ENCODE measurements at places on chromosomes 6 and 20.

- DNase-seq, result no peak
Observed at GRCh38 chr6:28424163-28424562, 19.1 kb downstream of the ZSCAN23 start.

DNA sequence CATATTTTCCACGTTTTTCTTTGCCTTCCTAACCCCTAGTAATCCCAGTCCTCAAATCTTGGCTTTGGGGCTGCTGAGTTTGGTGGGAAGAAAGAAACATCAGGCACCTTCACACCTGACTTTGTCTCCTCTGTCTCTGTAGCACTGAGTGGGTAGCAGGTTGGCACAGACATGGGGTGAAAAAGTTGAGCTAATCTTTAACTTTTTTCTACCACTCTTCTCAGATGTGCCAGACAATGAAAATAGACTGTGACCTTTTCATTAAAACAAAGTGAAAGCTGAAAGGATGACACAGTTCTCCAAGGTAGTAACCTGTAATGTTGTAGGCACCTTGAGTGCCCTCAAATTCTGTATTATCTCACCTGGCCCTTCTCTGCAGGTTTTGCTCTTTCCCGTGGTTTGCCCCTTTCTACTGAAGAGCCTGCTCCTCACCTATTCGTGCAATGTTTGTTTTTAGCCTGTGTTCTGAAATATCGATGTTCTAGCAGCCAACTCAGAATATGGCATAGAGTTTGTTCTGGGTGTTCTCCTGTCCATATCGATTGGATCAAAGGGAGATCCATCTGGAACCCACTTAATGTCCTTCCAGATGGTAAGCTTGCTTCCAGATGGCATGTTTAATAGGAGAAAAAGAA lies 57.8 kb upstream of the ATXN1 start:
- DNase-seq, result no peak

DNA sequence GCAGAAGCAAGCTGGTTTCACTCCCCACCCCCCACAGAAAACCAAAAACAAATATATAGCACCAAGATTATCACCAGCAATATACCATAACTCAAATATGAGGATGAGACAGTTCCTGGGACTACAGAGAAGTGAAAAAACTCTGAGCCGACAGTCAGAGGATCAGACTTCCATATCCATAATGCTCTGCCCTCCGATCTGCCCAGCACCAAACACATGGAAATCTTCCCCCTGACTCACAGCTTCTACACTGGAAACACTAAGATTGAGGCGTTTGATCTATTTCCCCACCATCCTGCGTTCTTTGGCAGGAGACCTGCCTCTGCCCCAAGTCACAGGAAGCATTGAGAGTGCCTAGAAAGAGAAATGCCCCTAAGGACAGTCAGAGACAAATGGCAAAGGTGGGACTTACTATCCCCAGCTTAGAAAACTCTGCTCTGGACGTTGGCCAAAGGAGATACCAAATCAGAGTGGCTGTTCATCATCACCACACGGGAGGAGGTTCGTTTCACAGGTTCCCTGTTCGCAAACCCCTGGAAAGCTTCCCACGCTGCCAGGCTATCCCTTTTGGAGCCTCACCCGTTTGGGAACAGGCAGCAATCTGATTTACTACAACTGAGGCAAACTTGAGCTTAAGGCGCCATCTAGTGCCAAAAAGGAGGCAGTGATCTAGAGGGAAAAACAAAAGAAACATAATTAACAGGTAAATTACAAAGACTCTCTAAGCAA lies 48.7 kb upstream of the SRSF6 start:
- peak; percentile 69 for DNase-seq

DNA sequence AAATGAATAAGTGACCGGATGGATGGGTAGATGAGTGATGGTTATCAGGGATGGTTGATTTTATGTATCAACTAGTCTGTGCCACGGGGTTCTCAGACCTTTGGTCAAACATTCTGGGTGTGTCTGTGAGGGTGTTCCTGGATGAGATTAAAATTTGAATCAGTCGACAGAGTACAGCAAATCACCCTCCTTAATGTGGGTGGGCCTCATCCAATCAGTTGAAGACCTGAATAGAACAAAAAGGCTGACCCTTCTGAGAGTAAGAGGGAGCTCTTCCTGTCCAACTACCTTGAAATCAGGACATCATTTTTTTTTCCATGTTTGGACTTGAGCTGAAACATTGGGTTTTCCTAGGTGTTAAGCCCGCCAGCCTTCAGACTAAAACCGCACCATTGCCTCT lies 136.4 kb upstream of the ATXN1 start:
- DNase-seq, result no peak

- no peak for DNase-seq
Observed at GRCh38 chr20:45174434-45175364, at the start of gene PI3. TSS of gene PI3 (plus strand) at chr20:45174902. CDS start at chr20:45174923, 21 bp downstream.

GRCh38 chr6:159004592-159004991 lies 4.6 kb upstream of the RSPH3 start:
- DNase-seq, result no peak

- no peak for DNase-seq
Observed at GRCh38 chr20:48148916-48149672, 363.8 kb upstream of the SULF2 start.

GRCh38 chr6:128174724-128175123 lies 273.9 kb upstream of the THEMIS start:
- DNase-seq, result no peak

DNA sequence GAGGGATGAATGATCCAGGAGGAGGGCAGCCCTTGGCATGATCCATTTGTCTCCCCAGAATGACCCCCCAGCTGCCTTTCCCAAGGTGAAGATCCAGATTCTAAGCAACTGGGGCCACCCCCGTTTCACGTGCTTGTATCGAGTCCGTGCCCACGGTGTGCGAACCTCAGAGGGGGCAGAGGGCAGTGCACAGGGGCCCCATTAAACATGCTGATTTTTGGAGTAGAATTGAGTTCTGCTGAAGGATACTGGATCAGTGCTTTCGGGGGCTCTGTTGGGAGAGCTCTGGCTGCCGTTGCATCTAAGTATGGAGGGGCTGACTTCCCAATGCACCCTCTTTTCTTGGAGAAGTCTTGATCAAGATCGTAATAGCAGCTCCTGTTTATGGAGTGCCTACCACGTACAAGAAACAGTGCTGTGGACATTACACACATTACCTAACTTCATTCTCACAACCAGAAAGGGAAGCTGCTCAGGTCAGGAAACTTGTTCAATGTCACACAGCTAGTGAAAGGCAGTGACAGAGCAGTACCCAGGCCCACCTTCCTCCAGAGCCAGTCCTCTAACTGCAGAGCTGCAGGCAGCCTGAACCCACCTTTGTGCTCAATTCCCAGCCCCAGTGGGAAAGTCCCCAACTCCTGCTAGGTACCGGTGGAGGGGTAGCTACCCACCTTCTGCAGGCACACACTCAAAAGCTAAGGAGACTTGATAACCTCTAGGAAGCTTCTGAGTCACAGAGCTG lies 5.4 kb downstream of the SPAG4 start:
- no peak for DNase-seq

- no peak for DNase-seq
Observed at GRCh38 chr6:109490713-109491112, 7.7 kb upstream of the ZBTB24 start.

DNA sequence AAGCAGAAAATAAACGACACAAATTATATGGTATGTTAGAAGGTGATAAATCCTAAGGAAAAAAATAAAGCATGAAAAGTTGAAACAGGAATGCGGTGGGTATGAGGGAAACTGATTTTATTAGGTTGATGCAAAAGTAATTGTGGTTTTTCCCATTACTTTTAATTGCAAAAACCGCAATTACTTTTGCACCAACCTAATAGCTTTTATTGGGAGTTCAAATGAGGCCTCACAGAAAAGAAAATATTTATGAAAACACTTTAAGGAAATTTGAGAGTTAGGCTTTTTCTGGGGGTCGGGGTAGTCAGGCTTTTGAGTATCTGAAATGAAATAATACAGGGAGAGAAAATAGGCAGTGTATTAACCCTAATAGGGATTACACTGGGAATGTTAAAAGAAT lies 397.0 kb upstream of the KHDRBS2 start:
- DNase-seq, result no peak

GRCh38 chr20:46929902-46930301 lies 35.3 kb downstream of the EYA2 start:
- no peak for DNase-seq

DNA sequence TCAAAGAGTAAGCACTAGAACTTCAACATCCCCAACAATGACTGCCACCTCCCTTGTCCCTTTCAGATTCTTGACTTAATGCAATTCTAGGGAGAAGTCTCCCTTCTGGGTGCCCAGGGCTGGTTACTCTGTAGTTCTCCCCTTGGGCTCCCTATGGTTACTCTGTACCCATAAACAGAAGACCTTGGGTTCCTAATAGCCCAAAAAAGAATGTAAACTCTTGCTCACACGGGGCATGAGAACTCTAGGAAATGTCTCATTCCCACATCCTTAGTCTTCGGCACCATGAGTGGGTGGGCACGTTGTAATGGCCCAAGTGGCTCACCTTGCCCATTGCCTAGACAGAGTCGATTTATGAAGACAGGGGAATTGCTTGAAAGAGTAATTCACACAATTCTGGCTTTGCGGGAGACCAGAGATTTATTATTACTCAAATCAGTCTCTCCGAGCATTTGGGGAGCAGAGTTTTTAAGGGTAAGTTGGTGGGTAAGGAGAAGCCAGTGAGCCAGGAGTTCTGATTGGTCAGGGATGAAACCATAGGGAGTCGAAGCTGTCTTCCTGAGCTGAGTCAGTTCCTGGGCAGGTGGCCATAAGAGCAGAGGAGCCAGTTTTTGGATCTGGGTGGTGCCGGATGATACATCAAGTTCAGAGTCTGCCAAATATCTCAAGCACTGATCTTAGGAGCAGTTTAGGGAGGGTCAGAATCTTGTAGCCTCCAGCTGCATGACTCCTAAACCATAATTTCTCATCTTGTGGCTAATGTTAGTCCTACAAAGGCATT lies 61.2 kb upstream of the SIRPG start:
- DNase-seq, result peak; percentile 19

DNA sequence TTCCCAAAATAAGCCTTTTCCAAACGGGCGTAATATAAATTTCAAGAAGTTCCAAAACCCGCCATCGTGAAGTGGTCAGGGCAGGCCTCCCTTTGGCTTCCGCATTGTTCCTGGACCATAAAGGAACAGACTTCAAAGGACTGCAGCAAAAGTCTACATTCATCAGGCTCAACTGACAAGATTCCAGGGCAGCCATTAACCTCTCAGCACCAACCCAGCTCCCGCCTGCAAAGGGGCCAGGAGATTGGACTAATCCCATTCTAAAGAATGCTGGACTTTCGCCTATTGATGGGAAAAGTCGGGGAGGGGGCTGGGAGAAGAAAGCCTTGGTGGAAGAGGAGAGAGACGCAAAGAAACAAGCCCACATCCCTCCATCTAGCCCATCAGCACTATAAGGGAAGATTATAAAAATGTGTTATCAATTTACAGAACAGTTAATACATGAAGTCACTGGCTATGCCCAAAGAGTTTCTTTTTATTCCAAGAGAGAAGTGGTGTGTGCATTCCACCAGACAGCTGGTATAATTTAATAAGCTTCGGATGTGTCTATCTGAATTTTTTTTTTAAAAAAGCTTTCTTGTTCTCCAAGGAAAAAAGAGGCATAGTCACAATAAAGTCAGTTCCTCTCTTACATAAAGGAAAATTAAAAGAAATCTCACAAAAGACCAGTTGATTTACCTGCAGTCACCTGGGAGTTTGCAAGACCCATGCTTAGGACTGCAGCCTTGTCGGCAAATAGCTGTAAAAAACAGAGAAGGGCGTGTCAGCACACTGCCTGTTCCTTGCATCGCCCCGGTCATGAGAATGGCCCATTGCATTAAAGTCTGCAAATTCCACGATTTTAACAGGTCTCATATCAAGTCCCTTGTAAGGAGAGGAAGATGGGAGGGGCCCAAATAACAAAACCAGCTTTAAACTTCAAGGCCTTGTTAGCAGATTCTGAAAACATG lies 17.8 kb downstream of the JAG1 start:
- no peak for DNase-seq

DNA sequence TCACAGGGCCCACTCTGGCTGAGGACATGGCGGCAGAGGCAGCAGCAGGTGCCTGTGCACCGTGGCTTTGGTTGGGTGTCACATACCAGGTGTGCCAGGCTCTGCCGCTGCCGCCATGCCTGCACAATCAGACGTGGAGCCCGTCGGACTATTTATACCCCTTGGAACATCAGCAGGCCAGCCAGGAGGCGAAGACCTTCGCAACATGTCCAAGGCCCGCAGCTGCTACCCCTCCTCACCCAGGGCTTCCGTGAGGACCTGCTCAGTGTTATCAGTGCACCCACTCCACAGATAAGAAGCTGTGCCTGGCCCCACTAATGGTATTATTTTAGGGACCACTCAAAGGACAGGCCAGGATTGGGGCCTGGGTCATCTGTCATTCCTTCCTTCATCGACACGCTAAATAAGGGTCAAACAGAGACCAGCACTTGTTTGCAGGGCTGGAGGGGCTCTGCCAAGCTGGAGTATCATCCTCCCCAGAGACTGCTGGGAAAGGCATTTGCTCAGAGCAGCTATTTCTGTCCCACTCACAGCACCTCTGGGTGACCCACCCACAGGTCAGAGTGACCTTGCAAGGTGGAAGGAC lies 109.2 kb downstream of the BMP7 start:
- DNase-seq, result no peak

DNA sequence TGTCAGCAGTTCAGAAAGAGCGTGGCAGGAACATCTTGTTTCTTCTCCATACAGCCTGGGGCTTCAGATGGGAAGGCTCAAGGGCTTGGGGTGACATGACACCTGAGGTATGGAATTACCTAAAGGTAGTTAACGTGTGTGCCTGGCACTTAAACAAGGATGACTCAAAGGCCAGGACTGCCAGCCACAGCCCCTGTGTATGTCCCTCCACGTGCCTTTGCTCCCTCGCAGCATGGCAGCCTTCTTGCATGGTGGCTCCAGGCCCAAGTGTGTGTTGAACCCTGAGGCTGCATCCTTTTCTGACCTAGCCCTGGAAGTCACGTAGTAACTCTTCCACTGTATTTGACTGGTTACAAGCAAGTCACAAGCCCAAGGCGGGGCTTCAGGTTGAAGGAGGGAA lies 33.6 kb upstream of the MYL9 start:
- DNase-seq, result no peak

- no peak for DNase-seq
Observed at GRCh38 chr6:169490830-169491229, 211.0 kb downstream of the WDR27 start.

DNA sequence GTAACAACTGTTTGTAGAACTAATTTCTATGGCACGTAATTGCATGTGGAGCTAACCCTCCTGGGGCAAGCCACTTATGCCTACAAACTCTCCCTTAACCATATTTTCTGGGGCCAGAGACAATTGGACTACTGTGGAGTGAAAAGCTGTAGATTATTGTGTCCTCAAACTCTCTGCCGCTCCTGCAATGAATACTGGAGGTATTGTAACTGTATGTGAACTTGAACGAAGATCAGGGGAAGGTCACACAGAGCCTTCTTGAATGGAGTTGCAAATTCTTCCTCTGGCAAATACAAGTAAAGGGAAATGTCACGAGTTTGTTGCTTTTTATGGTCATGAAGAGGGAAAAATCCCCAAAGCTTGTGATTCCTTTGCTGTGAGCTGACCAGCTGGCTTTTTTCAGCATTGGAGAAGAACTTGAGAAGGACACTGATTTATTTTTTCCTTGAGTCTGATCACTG lies 18.2 kb downstream of the AKAP12 start:
- DNase-seq, result no peak

All from HTR-8/SVneo (cell line).